ENCODE measurements at places on chromosomes 6 and 20.
A peak's percentile ranks its signal among the peaks of the same experiment; 100 is the strongest.

GRCh38 chr6:72826037-72826436 lies 204.2 kb downstream of the KCNQ5 start:
- no peak for DNase-seq

DNA sequence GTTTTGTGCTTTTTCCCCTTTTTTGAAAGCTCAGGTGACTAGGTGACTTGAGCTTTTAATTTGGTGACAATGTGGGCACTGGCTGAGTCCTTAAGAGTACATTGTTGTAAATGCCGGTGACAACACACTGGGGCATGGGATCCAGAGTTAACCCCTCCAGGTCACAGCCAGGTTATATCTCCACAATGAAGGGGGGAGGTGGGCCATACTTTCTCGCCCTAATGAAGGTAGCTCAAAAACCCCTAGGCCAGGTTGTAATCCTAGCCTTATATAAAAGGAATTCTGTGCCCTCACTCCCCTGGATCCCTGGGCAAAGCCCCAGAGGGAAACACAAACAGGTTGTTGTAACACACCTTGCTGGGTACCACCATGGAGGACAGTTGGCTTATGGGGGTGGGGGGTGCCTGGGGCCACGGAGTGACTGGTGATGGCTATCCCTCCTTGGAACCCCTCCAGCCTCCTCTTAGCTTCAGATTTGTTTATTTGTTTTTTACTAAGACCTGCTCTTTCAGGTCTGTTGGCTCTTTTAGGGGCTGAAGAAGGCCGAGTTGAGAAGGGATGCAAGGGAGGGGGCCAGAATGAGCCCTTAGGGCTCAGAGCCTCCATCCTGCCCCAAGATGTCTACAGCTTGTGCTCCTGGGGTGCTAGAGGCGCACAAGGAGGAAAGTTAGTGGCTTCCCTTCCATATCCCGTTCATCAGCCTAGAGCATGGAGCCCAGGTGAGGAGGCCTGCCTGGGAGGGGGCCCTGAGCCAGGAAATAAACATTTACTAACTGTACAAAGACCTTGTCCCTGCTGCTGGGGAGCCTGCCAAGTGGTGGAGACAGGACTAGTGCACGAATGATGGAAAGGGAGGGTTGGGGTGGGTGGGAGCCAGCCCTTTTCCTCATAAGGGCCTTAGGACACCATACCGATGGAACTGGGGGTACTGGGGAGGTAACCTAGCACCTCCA lies 2.2 kb upstream of the VEGFA start:
- no peak for DNase-seq

DNA sequence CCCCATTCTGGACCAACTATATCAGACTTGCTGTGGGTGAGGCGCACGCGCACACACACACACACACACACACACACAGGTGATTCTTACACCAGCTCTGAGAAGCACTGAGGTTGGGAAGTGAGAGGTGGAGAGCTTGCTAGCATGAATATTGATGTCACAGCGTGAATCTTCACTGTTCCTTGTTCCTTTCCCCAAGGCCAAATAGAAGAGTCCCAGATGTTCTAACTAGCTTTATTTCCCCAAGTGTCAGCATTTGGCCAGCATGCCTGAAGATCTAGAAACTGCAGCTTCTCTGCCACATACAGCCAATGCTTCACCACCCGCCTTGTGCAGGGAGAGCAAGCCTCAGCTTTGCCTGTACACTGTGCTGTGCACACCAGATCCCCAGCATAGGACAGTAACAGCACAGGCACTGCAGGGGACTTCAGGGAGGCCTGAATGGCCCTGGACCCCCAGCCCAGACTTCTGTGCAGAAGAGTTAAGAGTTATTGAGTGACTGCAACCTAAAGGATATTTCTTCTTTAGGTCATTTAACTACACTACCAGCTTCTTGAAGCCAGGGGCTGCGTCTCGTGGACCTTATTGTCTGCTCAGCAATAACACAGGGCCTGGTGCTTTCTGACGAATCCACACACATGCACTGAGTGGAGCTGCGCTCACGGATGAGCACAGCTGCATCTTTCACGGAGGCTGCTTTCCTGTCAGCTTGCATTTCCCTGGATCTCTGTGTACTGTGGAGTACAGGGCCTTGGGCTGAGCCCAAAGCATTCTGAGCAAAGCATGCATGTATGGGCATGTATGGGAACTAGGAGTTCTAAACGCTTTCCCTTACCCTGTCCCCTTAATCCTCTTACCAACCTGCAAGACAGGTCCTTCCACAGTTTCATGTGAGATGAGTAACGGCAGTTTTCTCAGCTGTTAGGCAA lies 13.9 kb upstream of the CD93 start:
- peak; percentile 42 for DNase-seq

GRCh38 chr6:45027126-45027525 lies 301.0 kb upstream of the RUNX2 start:
- DNase-seq: no peak

- no peak for DNase-seq
Measured at GRCh38 chr6:45698046-45698445, 317.6 kb downstream of the CLIC5 start.

GRCh38 chr6:53437557-53438202 lies 88.9 kb upstream of the ELOVL5 start:
- DNase-seq: peak; percentile 54

DNA sequence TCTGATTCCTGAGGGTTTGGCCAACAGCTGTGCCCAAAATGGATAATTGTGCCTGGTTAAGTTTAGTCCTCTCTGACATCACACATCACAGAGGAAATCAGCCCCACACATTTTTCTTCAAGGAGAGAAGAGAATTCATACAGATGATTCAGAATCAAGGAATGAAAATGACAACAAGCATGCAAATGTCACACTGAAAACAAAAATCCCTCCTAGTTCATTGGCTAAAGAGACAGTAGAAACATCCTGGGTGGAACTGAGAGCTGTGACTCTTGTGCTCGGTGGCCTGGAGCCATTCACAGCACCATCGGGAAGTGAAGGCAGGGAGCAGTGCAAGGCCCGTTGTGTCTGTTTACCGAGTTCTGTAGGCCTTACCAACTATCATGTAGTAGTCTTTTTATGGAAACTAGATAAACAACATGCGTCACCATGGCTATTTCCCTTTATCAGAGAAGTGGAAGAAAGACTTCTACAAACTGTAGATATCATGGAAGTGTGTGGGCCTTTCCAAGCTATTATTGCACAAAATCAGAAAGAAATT lies 81.7 kb upstream of the TENT5A start:
- no peak for DNase-seq

DNA sequence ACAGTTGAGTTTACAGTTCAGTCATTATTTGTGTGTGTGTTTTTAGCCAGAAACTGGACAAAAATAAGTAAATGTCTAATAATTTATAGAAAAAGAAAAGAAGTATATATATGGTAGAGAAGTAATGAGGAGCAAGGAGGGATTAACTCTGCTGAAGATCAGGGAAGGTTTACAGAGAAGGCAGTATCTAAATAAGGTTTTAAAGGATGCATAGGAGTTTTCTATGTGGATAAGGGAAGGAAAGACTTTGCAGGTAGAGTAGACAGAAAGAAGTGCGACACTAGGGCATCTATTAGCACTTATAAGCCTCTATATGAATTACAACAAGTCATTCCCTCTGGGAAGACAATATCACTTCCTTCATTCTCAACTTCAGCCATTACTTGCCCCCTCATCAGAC lies 34.3 kb downstream of the ISM1 start:
- DNase-seq: no peak

GRCh38 chr6:73515204-73515655 lies 5.6 kb downstream of the EEF1A1 start:
- DNase-seq: no peak

GRCh38 chr6:143516690-143517446 lies 5.3 kb upstream of the FUCA2 start:
- DNase-seq: no peak

- DNase-seq: no peak
Measured at GRCh38 chr6:42404484-42404883, 47.2 kb downstream of the TRERF1 start.

- DNase-seq: no peak
Measured at GRCh38 chr20:48695255-48695654, 132.5 kb downstream of the PREX1 start.

GRCh38 chr20:63026582-63027165 lies 19.9 kb upstream of the BHLHE23 start:
- no peak for DNase-seq

DNA sequence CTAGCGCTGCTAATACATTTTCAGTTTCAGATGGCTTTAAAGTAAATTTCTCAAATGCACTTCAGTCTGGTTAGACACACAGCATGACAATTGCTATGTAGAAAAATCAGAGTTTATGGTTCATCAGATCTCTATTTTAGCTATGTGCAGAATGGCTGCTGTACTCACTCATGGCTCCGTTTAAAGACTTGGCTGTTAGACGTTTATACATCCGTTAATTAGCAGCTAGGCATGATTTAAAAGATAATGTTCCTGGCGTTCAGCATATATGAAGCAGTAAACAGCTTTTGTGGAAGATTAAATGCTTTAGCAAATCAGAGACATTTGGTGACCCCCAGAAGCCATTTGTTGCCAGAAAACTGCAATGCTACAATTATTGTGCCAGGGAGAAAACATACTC lies 350.0 kb upstream of the MANEA start:
- no peak for DNase-seq

DNA sequence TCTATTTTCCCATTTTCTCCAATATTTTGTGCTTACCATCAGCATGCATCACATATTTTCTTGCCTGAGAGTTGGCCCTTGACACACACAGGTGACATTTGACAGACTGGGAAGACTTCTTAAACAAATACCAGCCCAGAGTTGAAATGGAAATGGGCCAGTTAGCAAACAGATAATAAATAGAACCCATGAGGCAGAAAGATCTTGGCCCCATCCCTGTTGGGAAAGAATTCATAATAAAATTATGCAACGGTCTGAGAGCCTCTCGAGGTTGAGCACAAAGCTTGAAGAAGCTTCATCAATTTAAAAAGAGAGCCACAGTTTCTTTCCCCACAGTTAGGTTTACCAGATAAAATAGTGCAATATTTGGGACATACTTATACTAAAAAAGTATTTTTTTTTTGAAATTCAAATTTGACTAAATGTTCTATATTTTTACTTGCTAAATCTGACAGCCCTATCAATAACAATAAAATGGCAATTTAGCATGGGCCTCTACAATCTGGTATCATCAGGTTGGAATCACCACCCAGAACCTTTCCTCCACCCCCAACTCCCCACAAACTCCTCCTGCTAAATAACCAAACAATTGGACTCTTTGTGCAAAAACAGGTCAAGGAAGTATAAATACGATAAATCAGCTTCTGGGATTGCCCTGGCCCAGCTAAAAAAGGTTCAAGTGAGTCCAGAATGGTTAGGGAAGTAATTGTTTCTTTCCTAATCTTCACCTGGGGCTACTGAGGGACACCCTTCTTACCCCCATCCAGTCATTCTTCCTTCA lies 129.8 kb downstream of the CD164 start:
- no peak for DNase-seq

- DNase-seq: no peak
Measured at GRCh38 chr20:57389695-57390603, 1.2 kb upstream of the RBM38 start.

DNA sequence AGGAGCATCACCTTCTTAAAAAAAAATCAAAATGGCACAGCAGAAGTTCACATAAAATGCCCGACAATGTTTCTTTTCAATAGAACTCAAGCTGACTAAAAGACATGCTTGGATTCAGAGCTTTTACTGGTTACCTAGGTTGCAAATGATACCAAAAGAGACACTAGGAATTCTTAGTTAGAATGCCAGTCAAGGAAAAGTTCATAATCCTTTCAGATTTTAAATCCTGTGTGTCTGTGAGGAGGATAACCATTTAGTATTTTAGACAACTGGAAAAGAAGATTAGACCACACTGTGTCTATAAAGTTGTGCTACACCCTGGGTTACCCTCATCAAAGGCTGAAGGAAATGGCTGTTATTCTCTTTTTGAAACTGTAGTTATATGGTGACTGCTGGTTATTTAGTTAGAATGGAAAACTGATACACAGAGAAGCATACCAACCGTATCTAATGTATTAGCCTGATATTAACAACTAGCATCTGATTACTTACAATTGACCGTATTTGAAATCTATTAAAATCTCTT lies 139.5 kb downstream of the GJA10 start:
- DNase-seq: no peak

GRCh38 chr6:155660251-155660977 lies 204.8 kb upstream of the NOX3 start:
- DNase-seq: no peak

GRCh38 chr6:150028799-150029198 lies 3.5 kb upstream of the RAET1L start:
- DNase-seq: no peak

- DNase-seq: no peak
Measured at GRCh38 chr6:56752009-56752408, 109.3 kb upstream of the DST start.

- DNase-seq: no peak
Measured at GRCh38 chr6:45433533-45434380, 56.0 kb upstream of the SUPT3H start.

GRCh38 chr20:15065794-15066193 lies 728.4 kb upstream of the FLRT3 start:
- no peak for DNase-seq

- DNase-seq: no peak
Measured at GRCh38 chr20:45948742-45949541, 14.5 kb downstream of the PCIF1 start.

DNA sequence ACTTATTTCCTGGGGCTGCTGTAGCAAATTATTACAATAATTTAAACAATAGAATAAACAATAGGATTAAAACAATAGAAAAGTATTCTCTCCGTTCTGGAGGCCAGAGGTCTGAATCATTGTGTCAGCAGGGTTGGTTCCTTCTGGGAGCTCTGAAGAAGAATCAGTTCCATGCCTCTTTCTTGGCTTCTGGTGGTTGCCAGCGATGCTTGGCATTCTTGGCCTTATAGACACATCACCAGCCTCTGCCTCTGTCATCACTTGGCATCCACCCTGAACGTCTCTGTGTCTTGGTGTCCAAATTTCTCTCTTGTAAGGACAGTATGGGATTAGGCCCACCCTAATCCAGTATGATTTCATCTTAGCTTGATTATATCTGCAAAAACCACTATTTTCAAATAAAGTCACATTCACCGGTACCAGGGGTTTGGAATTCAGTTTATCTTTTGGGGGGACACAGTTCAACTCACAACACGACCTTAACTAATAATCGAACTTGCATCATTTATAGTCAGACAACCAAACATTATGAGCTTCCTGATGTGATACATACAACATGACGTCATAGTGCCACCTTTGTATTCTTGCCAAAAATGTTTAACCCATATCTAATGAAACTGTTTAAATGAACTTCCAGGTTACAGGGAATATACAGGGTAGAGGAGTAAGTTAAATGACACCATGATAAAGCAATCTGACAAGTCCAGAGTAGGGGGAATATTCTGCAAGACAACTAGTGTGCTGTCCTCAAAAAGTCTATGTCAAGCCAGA lies 84.7 kb upstream of the RNF24 start:
- DNase-seq: no peak

GRCh38 chr6:117908246-117909068 lies 1.4 kb downstream of the SLC35F1 start:
- peak; percentile 37 for DNase-seq

- no peak for DNase-seq
Measured at GRCh38 chr6:4381381-4381780, 246.0 kb upstream of the ECI2 start.

Measured in WERI-Rb-1 (cell line).